ENCODE measurements at places on chromosomes 2 and 18. TPM values are rescaled to one million over a fixed set of nuclear protein-coding genes. Genes with fewer than 3 reads are reported as not detected.

APLF gene
- total RNA-seq: 3.8 TPM

- DNase-seq: no peak
Observed at GRCh38 chr2:241180495-241180894, 8.0 kb upstream of the ANO7 start.

UCN gene
- 0.84 TPM for total RNA-seq

- DNase-seq: no peak
Observed at GRCh38 chr2:182444806-182445205, 18.0 kb upstream of the PDE1A start.

DNA sequence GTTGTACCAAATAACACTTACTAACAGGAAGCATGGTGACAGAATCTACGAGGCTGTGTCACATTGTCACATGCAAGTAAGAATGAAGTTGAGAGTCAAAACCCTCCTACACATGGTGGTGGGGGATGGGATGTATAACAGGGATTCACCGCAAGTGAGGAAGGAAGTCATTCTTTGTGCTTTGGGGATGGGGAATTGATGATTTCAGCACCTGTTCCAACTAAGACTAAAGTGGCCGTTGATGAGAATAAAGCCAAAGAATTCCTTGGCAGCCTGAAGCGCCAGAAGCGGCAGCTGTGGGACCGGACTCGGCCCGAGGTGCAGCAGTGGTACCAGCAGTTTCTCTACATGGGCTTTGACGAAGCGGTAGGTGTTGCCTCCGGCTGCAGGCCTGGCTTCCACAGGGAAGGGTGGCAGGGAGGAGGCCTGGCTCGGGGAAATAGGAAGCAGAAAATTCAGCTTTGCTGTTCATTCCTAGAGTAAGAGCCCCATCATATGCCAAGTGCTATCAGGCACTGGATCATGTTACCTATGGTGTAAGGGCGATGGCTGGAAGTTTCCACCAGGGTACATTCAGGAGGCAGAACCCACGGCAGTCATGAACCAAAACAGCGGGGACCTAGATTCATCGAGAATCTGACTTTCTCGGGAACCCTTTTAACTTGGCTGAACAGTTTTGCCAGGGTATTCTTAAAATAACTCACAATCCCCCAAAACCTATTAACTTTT is 120.3 kb downstream of the UXS1 start:
- no peak for DNase-seq

GRCh38 chr2:23377771-23378170 is 7.2 kb upstream of the KLHL29 start:
- DNase-seq: no peak

- DNase-seq: no peak
Observed at GRCh38 chr2:72914206-72914559, 3.1 kb upstream of the EMX1 start.

- DNase-seq: peak; percentile 68
Observed at GRCh38 chr2:200509235-200509611, 645 bp downstream of the KCTD18 start.

DNA sequence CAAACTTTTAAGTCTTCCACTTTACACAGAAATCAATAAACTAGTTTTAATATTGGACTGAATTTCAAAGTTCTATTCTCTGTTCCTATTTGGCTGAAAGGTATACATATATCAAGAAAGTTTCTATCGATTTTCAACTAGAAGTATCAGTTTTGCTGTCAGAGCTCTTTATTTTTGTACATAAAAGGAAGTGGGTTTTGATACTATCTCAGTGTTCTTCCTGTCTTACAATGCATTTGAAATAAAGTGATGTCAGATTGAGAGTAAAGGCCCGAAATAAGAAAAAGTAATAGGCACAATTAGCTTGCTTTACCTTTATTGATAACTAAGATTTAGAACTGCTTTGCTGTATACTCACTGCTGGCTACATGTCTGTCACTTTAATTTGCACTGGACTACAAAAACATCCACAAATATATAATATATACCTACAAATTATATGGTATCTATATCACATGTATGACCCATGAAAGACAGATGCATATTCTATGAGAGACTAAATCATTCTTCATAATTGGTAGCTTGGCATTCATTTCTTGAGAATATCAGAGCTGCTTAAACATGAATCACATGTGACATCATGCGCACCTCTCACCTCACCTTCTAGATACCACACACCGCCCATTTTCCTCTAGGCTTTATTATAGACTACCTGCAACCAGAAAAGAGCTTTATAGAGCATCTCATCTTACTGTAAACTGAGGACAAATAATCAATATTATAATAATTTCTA is 83.6 kb downstream of the ASXL2 start:
- DNase-seq: no peak

GRCh38 chr2:225366731-225367130 is 32.8 kb upstream of the NYAP2 start:
- DNase-seq: no peak

DNA sequence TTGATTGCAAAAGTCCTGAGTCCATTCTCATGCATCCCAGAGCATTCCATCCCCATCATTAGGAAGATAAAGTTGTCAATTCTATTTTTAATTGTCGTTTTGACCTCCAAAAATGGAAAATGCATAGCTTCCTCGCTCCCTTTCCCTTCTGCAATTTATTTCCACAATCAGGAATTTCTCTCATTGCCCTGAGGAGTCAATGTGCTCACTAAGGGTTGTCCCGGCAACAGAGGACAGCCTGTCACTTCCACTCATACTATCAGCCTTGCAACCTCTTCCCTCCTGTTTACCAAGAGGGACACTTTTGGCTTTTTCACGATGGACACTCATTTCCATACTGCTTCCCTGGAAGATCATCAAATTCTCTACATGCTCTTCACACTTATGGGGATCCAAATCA is 164.8 kb downstream of the MYO5B start:
- DNase-seq: no peak

CHRNG gene
- total RNA-seq: not detected

OTOS gene
- total RNA-seq: not detected

- DNase-seq: no peak
Observed at GRCh38 chr2:154814856-154815255, 116.4 kb downstream of the KCNJ3 start.

DNA sequence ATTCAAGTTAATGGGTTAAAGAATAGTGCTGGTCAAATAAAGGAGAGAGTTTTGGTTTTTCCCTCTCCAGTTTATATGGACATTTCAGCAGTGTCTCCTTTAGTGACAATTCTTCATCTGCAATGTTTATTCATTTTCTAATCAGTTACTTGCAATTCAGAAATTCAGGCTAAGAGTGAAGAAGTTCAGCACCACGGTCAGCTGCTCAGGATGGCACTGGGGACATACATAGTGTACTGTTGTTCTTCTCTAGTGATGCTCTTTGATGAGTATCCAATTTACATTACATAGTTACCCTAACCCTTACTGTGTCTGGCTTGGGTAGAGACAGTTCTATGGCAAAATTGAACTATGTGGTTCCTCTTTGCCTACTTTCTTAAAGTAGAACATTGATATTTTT is 412.7 kb downstream of the CNTNAP5 start:
- no peak for DNase-seq

C2orf80 gene
- not detected for total RNA-seq

MRO gene
- total RNA-seq: 4.6 TPM

Measured in Right ventricle myocardium inferior (tissue), 1 donor.